Left colon (tissue), 2 donors: ENCODE measurements at places on chromosomes 1 and 21.
A peak's percentile ranks its signal among the peaks of the same experiment; 100 is the strongest.

DNA sequence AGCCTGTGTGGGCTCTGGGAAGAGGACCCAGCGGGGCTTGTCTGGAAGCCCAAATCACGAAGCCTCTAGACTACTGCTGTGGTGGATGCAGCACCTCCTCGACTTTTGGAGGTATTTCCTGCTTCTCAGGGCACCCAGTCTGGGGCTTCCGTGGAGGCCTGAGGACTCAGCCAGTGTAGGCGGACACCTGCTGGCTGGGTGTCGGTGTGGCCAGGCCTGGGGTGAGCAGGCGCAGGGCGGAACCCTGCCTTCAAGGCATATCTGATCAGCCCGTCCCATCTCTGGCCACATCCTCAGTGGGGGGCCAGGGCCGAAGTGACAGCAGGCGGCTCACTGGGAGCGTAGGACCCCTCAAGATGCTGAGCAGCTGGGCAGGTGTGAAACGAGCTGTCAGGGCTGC lies 6.9 kb downstream of the PLCH2 start:
- no peak for DNase-seq

DNA sequence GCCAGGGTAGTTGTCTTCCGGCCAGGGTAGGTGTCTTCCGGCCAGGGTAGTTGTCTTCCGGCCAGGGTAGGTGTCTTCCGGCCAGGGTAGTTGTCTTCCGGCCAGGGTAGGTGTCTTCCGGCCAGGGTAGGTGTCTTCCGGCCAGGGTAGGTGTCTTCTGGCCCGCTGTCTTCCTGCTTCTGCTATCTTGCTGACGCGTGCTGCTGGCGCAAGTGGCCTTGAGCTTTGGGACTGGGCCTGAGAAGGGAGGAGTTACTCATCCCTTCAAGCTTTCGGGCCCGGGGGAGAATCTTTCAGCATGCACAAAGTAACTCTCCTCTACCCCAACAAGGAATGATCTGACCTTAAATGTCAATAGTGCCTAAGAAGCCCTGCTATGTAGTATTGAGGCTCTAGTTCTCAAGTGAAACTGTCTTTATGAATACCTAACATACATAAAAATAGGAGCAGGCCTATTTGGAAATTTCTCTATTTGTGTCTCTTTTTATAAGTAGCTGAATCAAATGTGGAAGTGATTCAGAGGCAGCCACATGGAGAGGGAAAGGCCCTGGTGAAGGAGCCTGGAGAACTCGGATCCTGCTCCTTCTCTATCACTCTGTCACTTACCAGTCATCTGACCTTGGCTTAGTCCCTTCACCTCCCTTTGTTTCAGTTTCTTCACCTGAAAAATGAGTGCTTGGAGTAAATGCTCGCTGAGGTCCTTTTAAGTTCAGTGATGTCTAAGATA lies 65.6 kb downstream of the RGL1 start:
- DNase-seq: peak; percentile 42

- DNase-seq: no peak
These were observed 68.0 kb downstream of the FAAP20 start for GRCh38 chr1:2126331-2127186.

DNA sequence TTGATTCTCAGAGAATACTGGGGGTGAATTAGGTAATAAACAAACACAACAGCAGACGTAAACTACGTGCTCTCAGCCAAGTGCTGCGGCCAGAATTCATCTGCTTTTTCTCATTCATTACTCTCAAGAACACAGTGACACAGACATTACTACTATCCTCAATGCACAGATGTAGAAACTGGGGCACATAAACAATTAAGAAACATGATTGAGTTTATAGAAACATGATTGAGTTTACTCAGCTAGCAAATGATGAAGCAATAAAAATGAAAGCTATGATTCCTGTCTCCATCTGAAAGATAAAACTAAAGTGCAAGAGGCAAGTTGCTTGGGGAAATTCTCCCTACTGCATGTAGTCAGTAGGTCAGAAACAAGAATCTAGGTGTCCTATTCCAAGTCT lies 140.5 kb downstream of the IFI44 start:
- DNase-seq: no peak
